ENCODE measurements at places on chromosomes 1 and 21. TPM values are rescaled to one million over a fixed set of nuclear protein-coding genes. Genes with fewer than 3 reads are reported as not detected.

Gene OR2T11
- not detected for total RNA-seq

Gene SMG7
- total RNA-seq, result 25.3 TPM

Gene CNR2
- total RNA-seq, result not detected

Gene TARDBP
- 59.1 TPM for total RNA-seq

Gene OR2G3
- not detected for total RNA-seq

Gene DIRAS3
- total RNA-seq, result 3.9 TPM

Gene SGIP1
- 0.30 TPM for total RNA-seq

GRCh38 chr1:116482490-116482889 lies 88.3 kb downstream of the CD58 start:
- no peak for DNase-seq

GRCh38 chr1:189775343-189775742 lies 702.3 kb downstream of the BRINP3 start:
- DNase-seq, result no peak

- DNase-seq, result peak; percentile 65
These were observed 756 bp downstream of the PHGDH start for GRCh38 chr1:119712342-119713038.

DNA sequence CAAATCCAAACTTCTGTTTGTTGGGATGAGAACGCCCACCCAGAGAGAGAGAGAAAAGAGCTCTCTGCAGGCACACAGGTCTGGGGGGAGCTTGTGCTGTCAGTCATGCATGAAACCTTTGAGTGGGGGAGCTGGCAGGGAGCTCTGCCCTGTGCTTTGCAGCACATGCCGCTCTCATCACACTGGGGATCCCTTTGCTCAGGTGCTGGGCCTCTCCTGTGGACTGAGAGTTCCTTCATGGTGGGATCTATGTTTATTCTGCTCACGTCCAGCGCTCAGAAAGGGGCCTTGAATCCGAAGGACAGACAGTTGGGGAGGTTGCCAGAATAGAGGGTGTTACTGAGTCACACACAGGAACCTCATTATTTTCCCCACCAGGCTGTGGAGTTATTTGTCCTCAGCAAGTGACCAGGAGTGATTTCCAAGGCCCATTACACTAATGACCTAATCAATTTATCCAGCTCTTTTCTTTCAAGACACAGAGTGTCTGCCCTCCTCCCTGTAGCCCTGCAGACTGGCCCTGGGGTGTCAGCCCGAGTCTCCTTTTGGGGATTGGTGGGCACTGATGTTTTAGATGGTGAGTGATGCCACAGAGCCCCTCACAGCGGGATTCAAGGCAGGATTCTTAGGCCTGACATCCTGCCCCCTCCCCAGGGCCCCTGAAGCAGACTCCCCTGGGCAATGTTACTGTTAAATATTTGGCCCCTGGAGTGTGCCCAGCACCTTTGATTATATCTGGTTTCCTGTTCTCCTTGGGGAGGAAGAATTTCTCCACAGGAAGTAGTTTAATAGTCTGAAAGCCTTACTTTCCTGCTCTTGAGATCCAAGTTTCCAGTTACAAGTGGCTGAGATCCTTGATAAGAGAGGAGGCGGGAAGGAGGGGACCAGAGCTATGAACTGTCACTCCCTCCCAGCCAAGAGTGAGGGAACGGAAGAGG lies 22.3 kb downstream of the MYBPH start:
- DNase-seq, result no peak

DNA sequence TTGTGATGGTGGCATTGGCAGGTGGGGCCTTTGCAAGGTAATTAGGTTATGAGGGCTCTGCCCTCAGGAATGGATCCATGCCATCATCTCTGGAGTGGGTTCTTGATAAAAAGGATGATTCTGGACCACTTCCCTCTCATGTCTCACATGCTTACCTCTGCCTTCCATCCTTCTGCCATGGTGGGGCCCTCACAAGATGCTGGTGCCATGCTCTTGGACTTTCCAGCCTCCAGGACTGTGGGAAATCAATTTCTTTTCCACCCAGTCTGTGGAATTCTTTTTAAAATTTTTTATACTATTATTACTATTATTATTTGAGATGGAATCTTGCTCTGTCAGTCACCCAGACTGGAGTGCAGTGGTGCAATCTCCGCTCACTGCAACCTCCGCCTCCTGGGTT lies 57.3 kb downstream of the ACBD3 start:
- DNase-seq, result no peak

DNA sequence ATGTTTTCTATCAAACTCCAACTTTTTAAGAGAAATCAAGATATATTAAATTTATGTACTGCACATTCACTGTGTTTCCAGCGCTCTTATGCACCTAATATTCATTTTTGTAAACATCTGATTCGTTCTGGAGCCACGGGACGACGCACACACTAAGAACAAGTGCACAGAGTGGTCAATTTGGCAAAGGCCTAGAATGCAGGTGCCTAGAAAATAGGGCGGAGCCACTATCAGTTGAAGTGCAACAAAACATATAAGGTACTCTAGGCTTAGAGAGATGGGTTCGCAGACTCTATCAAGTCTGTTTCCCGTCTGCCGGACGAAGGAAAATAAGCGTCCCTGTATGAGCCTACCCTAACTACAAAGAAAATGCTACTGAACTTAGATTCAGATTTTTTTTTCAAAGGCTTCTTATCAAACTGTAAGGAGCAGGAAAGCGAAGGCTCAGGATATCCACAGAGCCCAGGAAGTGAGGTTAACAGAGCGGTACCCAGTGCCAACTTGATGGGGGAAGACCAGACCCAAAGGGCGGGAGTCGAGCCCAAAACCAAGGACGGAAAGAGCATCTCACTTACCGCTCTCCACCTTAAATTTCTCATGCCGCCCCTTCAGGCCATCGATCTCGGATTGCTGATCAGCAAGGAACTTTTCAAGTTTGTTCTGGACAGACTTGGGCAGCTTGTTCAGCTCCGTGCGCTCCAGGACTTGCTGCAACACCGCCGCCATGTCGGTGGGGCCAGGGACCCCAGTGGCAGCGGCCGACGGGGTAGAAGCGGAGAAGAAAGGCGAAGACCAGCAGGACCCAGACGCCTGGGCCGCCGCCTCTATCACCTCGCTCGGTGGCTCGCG lies 526 bp downstream of the TPR start:
- no peak for DNase-seq

- DNase-seq, result no peak
These were observed 525.1 kb downstream of the LMO4 start for GRCh38 chr1:87853576-87854351.

GRCh38 chr1:91750398-91750996 lies 135.5 kb downstream of the TGFBR3 start:
- no peak for DNase-seq

GRCh38 chr1:54287176-54287650 lies 87.2 kb downstream of the MRPL37 start:
- no peak for DNase-seq

DNA sequence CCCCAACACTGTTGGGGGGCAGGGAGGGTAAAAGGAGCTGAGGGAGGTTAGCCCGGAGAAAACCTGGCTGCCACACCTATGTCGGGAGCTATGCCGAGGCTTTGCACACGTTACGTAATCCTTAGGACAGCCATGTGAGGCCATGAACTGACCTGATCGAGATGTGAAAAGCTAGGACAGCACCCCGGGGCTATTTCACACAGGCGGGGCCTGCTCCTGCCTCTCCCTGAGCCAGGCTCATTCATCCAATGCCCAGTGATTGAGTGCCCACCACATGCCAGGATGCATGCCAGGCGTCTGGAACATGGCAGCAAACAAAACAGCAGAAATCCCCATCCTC lies 30.2 kb downstream of the LDLRAP1 start:
- DNase-seq, result peak; percentile 87

GRCh38 chr1:83918688-83919285 lies 80.1 kb downstream of the TTLL7 start:
- no peak for DNase-seq

GRCh38 chr1:103949779-103950178 lies 200.1 kb downstream of the AMY1C start:
- DNase-seq, result no peak

DNA sequence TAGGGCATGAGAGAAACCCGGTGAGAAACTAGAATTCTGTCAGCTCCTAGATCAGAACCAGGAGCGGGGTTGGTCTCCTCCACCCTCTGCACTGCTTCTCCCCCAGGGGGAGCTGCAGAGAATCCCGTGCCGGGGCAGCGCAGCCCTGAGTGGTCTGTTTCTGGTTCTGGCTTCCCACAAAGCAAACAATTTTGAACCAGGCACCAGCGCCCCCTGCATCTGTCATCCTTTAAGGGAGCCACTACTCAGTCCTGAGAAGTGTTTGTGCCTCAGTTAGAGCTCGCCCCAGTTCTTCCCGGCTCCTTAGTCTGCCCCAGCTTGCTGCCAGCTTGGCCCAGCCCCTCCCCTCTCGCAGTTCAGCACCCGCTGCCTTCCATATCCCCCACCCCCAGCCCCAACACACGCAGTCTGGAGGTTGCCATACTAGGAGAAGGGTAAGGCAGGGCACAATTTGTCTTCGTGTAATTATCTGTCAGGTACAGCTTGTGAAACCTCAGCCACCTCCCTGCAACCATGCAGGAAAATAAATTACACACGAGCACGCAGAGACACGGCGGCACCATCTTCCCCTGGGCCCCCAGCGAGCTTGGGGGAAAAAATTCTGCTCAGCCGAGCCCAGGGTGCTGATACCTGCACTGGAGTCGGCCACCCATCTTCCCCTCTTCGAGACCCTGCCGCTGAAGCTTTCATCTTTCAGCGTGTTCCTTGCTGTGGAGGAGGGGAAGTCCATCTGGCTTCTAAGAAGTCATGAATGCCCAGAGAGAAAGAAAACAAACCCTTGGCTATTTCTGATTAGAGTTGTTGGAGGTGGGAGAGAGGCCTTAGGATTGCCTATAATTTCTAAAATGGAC lies 62.6 kb upstream of the CD1D start:
- DNase-seq, result no peak

GRCh38 chr1:234778221-234779159 lies 168.5 kb upstream of the IRF2BP2 start:
- DNase-seq, result no peak

DNA sequence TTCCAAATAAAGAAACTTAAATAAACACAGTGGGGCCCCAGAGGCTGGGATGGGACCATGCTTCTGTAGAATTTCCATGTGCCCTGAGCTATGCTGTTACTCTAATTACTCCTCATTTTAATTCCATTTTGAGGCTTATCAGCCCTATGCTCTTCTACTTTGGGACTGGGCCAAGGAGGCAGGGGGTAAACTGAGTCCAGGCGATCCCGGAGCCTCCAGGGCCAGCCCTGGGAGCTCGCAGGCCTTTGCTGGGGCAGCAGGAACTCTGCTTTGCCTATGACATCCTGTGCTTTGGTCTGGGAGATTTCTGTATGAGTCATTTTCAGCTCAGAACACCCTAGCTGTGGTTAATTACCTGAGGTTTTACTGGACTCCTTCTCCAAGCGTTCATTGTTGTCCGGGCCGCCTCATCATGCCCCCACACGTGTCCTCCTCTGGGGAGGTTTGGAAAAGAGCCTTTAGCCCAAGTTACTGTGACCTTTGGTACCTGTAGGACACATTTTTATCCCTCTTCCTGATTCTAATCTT lies 95.7 kb downstream of the RHOU start:
- no peak for DNase-seq

- DNase-seq, result no peak
These were observed 22.1 kb downstream of the PSEN2 start for GRCh38 chr1:226892524-226892875.

- DNase-seq, result peak; percentile 77
These were observed at the start of gene RPS6KA1 for GRCh38 chr1:26529655-26530409. TSS of gene RPS6KA1 (plus strand) at chr1:26529761. CDS start at chr1:26529921, 160 bp downstream.

GRCh38 chr1:32989160-32990050 lies 24.8 kb upstream of the RNF19B start:
- DNase-seq, result peak; percentile 53

GRCh38 chr1:234973426-234974250 lies 155.0 kb downstream of the TOMM20 start:
- peak; percentile 98 for DNase-seq

GRCh38 chr1:234896477-234897389 lies 231.9 kb downstream of the TOMM20 start:
- DNase-seq, result no peak

DNA sequence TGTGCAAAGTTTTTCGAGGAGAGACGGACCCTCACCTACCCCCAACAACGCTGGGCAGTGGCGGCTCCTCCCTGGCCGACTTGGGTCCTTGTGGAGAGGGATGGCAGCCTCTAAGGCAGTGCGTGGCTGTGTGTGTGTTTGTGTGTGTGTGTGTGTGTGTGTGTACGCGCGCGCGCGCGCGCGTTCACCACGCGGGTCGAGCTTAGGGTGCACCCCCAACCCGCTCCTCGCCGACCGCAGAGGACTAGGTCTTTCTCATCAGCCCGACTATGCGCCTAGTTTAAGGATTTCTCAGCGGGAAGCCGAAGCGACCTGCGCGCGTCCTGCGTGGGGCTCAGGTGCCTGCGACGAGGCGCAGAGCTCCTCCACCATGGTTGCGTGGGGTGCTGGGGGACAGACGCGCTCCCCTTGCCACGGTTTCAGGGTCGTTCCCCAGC lies 940 bp downstream of the SOX13 start:
- DNase-seq, result peak; percentile 58

DNA sequence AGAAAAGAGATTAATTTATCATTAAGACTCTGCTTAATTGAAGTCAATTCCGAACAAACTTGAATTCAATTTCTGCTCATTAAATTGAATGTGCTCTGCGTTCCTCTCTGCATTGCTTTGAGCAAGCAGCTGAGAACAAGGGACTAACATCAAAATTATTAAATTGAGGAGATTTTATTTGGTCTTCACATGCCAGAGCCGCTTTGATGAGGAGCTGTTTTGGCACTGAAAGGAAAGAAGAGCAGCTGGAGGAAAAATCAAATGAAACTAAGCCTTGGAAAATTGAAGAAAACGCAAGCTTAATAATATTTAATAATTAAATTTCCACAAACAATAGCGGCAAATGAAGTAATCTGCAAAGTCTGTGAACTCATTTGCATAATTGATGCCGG lies 222.0 kb upstream of the PKN2 start:
- DNase-seq, result no peak

DNA sequence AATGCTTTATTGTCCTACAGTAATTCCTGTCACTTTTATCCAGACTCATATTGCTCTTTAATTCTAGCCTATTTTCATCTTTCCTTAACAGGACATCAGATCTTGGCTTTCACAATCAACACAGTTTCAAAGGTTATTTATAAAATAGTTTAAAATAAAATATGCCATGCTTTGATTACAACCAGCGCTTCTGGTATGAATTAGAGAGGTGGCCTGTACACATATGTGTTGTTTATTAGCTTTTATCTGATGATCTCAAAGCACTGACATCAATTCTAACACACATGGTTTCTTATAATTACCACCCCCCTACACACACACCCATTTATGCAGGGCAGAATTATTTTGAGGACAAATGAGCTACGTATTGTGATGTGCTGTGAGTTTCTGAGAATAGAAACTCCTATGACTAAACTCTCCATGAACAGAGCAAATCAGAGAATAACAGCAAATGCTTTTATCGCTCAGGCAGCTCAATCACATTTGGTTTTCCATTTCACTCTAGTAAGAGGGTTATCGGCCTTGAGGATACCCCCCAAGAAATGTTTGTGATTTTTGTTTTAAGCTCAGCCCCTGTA lies 18.0 kb downstream of the CD247 start:
- no peak for DNase-seq

- DNase-seq, result no peak
These were observed 53.5 kb downstream of the CAPN2 start for GRCh38 chr1:223765719-223766340.

Measured in left lobe of liver (tissue), 2 donors.